AG04450 (cell line): ENCODE measurements at places on chromosomes 7 and 10.

GRCh38 chr7:91019686-91020385 is 244.4 kb upstream of the FZD1 start:
- no peak for DNase-seq

DNA sequence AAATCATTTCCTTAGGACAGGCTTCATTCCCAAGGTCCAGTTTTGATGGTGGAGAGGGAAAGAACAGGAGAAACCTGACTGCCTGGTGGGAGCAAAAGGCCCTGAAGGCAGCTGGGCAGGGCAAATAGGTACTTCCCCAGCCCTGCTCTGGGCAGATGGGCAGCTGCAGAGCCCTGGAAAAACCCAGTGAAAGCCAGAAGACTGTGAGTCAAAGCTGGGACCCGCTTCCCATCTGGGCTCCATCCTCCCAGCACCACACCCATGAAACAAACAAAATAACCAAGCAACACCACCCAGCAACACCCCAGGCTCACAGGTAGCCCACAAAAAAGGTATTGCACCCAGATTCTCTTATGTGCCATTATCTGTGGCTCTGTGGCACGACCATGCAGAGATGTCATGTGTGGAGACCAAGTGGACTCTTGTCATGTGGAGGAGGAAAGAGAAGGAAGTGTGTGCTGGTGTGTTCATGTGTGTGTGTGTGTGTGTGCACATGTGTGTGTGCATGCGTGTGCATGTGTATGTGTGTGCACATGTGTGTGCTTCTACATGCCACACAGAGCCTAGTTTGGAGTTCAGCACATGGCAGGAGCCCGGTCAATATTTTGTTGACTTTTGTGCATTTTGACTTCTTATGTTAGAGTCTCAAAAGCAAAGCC is 9.8 kb downstream of the CLRN3 start:
- DNase-seq = no peak

- no peak for DNase-seq
Measured at GRCh38 chr7:141456298-141456697, 94.9 kb upstream of the AGK start.

- no peak for DNase-seq
Measured at GRCh38 chr10:94343151-94343550, 19.6 kb downstream of the NOC3L start.

DNA sequence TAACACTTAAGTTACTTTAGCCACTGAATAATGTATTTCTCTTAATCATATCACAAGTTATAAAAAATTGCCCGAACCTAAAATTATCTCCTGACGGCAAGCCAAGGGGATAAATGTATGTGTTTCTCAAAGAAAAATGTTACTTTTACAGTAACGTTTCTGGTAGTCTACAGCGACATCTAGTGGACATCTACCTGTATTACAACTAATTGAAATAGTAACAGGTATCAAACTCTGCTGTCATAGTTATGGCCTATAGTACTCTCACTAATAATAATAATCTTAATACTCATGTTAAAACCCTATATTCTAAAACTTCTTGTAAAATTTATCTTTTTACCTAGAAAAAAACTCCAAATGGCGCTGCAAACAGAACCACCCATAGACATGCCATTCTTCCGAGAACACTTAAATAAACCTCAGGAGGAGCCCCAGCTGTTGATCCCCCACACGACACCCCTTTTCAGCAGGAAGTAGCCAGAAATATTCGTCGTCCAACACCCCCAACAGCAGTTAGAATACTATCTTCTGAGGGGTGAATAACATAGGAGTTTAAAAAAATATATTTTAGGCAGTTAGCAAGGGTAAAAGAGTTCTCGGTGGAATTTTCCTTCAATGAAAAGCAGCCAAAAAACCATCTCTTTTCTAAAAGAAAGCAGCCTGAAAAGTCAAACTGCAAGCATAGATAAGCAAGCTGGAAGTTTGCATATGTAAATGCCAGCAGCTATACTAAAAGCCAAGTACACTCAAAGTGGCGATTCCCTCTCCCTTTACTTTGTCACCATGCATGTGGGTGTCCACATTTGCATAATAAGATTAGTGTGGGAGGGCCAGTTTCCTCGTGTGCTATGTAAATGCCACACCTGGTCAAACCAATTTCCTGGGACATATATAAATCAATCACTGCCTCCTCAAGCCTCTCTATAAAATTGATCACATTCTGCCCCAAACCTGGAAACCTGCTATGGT is 40.5 kb upstream of the ZNF107 start:
- DNase-seq = no peak

DNA sequence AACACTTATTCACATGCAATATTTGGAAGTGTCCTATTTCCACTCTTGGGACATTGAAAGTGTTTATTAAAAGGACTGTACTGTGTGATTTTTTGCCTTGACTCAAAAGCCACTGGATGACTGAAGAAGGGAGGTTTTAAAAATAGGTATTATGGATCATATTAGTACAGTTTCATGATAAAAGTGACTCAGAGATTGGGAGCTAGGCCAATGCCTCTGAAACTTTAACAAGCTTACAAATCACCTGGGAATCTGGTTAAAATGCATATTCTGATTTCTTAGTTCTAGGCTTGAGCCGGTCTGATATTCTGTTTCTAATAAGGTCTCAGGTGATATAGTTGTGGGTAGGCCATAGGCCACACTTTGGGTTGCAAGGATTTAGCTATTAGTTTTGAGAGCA is 191.2 kb downstream of the PLXDC2 start:
- no peak for DNase-seq

DNA sequence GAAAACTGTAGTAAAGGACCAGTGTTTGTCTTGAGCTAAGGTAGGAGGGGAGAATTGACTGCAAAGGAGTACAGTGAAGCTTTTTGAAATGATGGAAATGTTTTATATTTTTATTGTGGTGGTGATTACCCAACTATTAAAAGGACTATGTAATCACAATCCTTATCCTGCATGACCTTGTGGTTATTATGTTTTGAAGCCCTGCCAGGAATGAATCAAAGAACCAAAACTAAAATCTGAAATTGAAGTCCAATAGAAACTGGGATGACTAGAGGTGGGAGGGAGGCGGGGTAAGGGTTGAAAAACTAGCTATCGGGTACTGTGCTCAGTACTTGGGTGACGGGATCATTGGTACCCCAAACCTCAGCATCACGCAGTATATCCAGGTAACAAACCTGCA is 8.2 kb downstream of the CCDC7 start:
- DNase-seq = no peak
